Fibroblast of the aortic adventitia (primary cell): ENCODE measurements at places on chromosomes 6 and 20. TPM values are rescaled to one million over a fixed set of nuclear protein-coding genes. Genes with fewer than 3 reads are reported as not detected.

Gene DUSP15
- 9.9 TPM in 1 of 2 replicates, not detected in the other for total RNA-seq

- no peak for DNase-seq
Measured at GRCh38 chr6:146902846-146903245, 301.4 kb upstream of the STXBP5 start.

GRCh38 chr6:166935353-166935752 lies 21.0 kb downstream of the RNASET2 start:
- DNase-seq: no peak

- peak; percentile 85 for DNase-seq
Measured at GRCh38 chr6:30915591-30915946, 1.5 kb downstream of the VARS2 start.

Gene MCM3
- 35.8 and 85.7 TPM in 2 replicates for total RNA-seq

DNA sequence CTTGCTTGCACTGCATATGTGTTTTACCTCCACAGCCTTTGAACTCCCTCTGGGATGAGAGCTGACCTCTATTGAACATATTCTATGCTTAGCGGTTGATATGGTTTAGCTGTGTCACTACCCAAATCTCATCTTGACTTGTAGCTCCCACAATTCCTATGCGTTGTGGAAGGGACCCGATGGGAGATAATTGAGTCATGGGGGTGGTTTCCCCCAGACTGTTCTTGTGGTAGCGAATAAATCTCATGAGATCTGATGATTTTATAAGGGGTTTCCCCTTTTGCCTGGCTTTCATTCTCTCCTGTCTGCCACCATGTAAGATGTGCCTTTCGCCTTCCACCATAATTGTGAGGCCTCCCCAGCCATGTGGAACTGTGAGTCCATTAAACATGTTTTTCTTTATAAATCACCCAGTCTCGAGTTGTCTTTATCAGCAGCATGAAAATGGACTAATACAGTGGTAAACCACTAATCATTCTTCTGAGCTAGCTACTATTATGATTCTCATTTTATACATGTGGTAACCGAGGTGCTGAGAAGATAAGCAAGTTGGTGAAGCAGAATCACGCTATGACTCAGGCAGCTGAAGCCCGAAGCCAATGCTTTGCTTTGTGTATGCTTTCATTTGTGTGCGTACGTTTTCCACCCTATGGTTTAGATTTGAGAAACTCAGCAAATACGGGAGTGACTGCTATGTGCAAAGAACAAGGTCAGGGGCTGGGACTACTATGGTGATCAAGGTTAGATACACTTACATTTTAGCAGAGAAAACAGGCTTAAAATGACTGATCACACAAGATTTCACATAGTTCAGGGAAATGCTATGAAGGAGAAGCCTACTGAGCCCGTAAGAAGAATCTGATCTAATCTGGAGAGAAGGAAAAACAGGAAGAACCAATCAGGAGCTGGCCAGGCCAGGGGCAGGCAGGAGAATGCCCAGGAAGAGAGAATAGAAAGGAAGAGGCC lies 363.5 kb downstream of the ESR1 start:
- peak; percentile 77 for DNase-seq

DNA sequence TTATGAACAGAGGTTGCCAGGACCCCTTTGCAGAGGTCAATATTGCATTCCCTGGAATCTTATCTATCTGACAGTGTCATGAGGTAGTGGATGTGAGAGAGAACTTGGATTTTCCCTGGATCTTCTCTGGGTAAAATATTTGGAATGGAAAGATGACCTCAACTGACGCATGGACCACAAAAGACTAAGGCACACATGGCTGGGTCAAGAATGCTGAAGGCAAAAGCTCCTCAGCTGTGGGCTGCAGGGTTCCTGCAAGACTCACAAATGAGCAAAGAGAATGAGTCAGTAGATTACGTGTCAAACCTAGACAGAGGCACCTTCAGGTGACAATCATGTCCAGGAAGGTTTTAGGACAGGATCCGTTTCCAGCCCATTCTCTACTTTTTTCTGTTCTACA lies 484.0 kb downstream of the C6orf118 start:
- no peak for DNase-seq
